IgD-negative memory B cell (primary cell): ENCODE measurements at places on chromosomes 3 and 15. TPM values are rescaled to one million over a fixed set of nuclear protein-coding genes. Genes with fewer than 3 reads are reported as not detected.

Gene SERPINI2
- not detected for polyA plus RNA-seq

Gene SPESP1
- polyA plus RNA-seq: 1.3 TPM

Gene CCR9
- 6.3 TPM for polyA plus RNA-seq

Gene PCSK6
- polyA plus RNA-seq: 0.14 TPM

Gene SELENOS
- polyA plus RNA-seq: 55.2 TPM
